ENCODE measurements at places on chromosomes 5 and 9.

- DNase-seq, result no peak
These were observed 101.0 kb upstream of the PIK3R1 start for GRCh38 chr5:68114378-68115040.

DNA sequence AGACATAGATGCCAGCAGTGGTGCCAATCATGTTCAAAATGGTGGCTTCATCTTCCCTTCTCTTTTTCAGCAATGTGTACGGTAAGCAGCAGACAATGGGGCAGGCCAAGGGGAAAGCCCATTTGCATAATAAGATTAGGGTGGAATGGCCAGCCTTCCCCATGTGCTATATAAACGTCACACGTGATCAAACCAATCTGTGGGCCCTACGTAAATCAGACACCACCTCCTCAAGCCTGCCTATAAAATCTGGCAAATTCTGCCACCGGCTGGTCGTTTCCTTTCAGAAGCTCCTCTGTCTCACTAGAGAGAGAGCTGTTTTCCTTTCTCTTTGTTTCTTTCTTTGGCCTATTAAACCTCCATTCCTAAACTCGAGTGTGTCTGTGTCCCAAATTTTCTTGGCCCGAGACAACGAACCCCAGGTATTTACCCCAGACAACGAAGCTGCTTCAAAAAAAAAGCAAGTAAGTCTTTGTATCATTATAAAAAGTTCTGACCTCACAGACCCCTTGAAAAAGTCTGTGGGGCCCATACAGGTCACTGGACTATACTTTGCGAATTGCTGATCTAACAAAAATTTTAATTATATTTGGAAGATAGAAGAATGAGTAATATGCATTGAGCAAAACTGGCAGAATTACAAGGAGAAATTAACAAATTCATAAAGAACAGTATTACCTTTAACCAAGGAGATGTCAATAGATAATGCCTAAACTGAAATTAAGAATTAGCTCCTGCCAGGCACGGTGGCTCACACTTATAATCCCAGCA is 15.2 kb downstream of the ZBTB5 start:
- DNase-seq, result no peak

- DNase-seq, result no peak
These were observed 176.1 kb downstream of the ISL1 start for GRCh38 chr5:51559339-51559738.

DNA sequence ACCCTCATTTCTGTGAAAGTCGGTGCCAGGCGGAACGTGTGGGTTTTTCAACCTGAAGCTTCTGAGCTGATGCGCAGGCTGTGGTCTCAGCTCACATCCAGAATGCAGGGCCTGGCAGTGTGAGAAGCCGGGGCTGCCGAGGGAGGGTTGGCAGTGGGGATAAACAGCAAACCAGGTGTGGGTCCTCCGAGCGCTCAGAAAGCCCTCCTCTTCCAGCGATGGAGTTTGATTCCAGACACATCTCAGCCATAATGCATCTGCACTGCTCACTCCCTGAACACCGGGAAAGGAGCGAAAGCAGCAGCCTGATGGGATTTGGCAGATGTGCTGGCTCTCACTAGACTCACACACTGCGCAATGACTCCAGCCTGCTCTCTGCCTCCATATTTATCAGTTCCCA is 280.1 kb downstream of the HSPA4 start:
- DNase-seq, result no peak

DNA sequence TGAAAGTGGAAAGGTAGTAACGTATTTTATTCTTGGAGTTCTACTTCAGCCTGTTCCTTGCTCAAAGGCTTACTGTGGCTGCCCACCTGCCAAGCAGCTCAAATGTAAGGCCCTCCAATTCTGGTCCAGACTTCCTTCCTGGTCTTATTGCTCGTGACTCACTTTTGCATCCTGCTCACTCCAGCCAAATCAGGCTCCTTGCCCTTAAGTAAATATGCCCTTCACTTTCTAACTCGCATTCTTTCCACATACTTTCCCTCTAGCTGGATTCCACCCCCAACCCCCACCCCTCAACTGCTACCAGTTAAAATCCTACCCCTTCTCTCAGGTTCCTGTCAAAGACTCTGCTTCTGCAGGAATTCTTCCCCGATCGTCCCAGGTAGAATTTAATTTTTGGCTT is 96.6 kb downstream of the GALNT10 start:
- DNase-seq, result no peak

GRCh38 chr9:110984890-110985437 is 53.3 kb downstream of the LPAR1 start:
- no peak for DNase-seq

- no peak for DNase-seq
These were observed 50.9 kb downstream of the OSTF1 start for GRCh38 chr9:75139201-75139600.

DNA sequence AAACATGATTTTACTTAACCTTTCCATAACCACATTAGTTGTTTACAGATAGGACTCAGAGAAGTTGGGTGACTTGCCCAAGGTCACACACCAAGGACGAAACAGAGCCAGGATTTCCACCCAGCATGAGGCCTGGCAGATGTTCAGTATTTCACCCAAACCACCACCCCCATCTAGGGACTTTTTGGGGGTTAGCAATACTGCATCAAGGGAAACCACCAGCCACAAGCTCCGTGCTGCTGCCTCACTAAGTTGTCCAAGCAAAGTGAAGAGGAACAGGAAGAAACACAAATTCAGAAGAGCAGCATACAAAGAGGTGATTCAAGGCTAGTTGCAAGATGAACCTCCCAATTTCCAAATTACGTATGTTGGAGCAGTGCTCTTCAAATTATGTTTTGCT is 219.6 kb upstream of the RORB start:
- DNase-seq, result no peak

- DNase-seq, result no peak
These were observed 66.7 kb upstream of the CAST start for GRCh38 chr5:96595300-96596090.

- no peak for DNase-seq
These were observed 302.1 kb downstream of the FBXL17 start for GRCh38 chr5:108079753-108080152.

- no peak for DNase-seq
These were observed 109.9 kb downstream of the MEGF10 start for GRCh38 chr5:127400539-127400938.

DNA sequence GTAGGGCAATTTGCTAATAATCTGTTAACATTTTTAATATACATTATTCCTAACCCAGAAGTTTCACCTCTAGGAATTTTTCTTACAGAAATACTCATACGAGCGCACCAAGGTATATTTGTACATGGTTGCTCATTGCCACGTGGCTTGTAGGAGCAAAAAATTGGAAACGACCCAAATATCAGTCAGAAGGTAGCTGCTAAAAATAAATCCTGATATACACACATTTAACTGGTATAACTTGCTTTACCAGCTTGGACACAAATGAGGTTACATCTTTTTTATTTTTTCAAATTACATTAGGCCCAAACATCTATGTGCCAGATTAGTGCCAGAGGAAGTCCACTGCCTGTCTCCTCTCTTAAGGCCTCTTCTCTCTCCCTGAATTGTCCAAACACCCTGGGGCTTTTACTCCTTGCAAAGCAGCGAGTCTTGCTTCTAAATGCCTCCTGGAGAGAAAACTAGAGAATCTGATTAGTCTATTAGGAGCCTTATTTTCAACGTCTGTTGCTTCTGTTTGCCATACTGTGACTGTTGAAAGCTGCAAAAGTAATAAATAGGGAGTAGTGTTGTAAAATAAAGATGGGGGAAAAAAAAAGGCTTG is 92.0 kb upstream of the SSBP2 start:
- DNase-seq, result peak; percentile 46

DNA sequence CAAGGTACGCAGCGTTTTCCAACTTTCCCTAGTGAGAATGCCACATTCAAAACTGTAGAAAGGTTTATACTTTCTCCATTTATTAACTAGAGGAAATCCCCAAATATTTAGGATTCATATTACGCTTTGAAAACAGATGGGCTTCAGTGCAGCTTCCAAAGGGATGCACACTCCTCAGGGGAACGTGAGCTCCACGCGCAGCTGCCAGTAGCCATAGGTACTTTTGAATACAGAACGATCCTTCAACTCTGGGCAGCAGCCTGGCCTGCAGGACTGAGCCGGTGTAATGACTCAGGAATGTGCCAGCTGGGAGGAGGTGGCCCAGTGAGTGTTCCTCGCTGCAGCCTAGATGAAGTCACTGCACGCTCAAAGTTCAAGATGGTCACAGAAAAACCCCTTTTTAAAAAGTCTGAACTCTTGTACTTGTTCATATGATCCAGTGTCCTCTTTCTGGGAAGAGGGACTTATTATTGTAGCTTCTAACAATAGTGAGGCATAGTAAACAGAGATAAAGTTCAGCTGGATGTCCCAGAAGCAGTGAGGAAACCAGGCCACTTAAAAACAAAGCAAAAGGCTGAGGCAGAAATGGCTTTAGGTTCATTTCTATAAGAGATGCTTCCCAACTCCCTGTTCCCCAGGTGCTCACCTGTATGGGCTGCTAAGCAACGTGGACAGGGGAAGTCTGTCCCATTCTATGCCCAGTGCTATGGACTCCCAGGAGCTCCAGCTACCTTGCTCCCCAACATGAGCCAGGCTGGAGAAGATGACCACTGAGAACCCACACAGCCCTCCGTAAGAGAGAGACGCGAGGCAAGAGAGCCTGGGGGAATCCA is 130.0 kb downstream of the LHFPL2 start:
- no peak for DNase-seq

DNA sequence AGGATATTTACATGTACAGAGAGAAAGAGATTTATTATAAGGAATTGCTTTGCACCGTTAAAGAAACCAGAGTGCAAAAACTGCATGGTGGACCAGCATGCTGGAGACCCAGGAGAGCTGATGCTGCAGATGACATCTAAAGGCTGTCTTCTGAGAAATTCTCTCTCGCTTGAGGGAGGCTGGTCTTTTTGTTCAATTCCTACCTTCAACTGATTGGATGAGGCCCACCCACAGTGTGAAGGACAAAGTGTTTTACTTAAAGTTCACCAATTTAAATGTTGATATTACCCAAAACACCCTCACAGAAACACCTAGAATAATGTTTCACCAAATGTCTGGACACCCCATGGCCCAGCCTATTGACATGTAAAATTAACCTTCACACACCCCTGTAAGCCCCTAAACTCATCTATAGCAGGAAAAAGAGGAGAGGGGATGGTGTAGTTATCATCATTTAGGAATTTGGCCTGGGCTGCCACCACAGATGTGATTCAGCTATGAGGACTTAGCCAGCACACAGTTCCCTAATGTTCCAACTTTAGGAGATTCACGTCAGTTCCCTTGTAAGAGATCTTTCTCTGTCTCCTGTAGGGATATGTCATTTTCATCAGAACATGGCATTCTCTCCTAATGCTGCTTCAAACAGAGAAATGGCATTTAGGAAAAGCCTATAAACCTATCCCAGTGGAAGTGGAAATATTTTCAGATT is 358.2 kb upstream of the TLE4 start:
- DNase-seq, result no peak

DNA sequence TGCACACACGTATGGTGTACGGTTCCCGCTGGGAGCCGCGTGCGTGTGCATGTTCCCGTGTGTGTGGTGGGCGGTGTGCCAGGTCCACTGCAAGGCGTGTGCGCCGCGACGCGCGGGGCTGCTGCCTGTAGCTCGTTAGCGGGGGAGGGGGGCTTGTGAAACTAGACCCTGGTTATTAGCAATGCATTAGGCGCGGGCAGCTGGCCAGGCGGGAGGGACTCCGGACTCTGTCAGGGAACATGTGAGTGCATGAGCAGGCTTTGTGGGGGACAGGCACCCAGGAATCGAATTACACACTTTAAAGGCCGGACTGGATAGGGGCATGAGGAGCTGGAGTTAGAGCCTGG is 32.2 kb upstream of the ENHO start:
- no peak for DNase-seq

- DNase-seq, result no peak
These were observed 63.3 kb upstream of the PCA3 start for GRCh38 chr9:76700916-76701315.

DNA sequence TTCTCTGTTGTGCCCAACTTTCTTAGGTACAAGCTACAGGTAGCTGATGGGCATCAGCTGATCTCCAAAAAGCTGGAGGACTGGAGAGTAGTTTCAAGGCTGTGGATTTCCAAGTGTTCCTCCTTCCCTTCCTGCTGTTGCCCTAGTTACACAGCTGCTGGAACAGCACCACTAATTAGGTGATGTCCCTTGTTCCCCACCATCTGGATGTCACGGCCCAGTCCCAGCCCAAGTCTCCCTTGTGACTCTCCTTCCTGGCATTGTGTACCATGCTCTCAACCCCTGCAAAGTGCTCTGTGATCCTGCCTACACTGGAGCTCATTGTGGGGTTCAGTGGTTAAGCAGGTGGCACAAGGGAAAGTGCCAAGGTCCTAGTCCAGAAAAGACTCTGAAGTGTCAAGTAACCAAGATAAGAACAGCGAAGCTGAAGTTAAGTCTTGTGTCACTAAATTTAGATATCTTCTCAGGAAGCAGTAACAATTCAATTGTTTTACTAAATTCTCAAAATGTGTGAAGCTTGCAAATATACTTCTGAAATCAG is 604.5 kb downstream of the ISL1 start:
- DNase-seq, result no peak

DNA sequence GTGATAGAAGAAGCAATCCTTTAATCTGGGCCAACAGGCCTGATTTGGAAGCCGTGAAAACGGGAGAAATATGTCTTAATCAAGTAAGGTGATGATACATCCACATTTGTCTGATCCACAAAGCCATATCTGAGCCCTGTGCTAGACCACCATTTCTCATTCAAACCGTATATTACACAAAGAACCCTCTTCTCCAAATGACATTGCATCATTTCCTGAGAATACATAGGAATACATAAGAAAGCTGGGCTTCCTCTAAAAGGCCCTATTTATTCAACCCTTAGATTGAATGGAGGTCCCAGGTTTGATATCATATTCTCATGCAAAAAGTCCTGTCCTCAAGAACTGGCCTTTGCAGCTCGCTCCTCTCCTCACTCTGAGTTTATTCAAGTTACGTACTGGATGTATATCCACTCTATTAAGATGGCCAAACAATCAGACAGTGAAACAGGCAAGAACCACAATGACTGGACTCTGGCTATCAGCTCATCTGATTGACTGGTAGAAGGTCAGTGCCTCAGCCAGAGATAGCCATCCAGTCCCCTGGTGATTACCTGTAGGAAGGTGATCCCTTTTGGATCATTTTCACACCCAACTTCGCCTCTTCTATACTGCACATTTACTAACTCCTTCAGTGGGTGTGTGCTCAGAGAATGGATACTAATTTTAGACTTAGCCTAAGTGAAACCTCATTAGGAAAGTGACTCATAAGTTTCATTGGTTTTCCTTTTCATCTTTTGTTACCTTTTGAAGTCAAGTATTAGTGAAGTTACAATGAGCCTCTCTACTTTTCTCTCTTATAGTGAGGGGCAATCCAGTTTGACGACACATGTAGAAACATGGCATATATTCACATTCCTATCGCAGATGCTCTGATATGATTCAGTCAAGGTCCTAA is 167.6 kb upstream of the WWC1 start:
- DNase-seq, result no peak

GRCh38 chr9:14272927-14273528 is 40.9 kb downstream of the NFIB start:
- DNase-seq, result no peak

DNA sequence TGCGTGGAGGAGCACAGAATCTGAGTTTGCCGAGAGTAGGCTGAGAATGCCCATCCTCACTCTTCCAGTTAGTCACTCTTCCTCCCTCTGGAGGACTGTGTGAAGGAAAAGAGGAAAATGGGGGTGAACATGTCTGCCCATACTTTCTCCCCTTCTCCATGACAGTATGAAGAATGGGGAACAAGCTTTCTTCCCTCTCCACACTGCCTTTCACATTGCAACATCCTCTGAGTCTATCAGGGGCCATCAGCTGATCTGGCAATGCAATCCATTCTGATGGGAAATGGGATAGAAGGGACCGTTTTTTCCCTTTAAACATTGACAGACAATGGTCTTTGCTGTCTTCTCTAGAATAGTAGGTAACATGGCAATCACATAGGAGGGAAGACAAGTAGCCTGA is 56.8 kb downstream of the UGCG start:
- no peak for DNase-seq
